ENCODE measurements at places on chromosomes 5 and 9.

GRCh38 chr9:85871008-85871407 lies 69.9 kb upstream of the NAA35 start:
- no peak for DNase-seq

- DNase-seq = no peak
Measured at GRCh38 chr5:9264301-9264700, 281.6 kb downstream of the SEMA5A start.

GRCh38 chr5:174790906-174791305 lies 66.5 kb downstream of the MSX2 start:
- DNase-seq = no peak

DNA sequence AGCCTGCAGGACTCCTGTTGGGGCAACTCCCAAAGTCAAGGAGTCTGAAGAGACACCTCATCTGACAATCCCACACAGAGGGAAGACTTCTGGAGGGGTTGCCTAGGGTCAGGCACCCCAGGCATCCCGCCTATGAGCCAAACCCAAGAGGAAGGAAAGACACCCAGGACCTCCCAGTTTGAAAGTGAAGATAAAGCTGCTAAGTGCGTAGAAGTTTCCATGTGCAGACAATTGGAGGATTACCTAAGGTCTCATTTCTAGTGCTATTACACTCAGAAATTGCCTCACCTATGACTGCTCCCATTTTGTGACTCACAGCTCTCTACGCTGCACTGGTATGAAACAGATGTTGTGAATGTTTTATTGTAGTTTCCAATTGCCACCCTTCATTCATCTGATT lies 322.9 kb downstream of the SLIT3 start:
- DNase-seq = peak; percentile 65

GRCh38 chr9:121284733-121285451 lies 16.9 kb downstream of the GSN start:
- no peak for DNase-seq

DNA sequence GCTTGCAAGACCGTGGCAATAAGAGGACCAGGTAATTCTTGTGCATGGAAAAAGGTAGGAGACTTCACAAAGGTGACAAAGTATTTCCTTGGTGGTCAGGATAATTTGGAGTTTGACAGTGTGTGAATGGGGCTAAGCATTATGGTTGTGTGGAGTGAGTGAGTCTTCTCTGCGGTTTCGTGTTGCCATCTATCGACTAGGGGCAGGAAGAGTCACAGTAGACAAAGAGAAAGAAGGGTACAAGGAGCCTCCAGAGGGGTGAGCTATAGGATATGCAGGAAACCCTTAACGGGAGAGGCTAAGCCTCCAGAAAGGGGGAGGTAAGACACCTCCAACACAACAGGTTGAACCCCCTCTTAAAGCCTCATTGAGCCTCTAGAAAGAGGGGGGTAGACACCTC lies 64.0 kb upstream of the RANBP6 start:
- no peak for DNase-seq

GRCh38 chr9:13587571-13587970 lies 308.1 kb upstream of the MPDZ start:
- DNase-seq = no peak

- no peak for DNase-seq
Measured at GRCh38 chr5:37891832-37892231, 52.0 kb upstream of the GDNF start.

DNA sequence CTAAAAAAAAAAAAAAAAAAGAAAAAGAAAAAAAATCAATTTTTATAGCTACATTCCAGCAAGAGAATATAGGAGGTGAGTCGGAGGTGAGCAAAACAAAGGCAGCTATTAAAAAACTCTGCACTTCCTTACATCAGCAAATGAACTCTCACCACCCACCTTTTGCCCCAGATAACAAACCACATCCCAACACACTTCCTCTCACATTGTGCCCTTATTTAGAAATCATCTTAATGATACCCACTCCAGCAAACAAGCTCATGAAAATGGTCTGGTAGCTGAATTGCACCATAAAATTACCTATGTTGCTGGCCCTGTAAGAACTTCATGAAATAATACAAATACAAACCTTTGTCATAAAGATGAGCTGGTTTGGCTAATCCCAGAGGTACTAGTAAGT lies 82.9 kb downstream of the CEMIP2 start:
- DNase-seq = no peak

GRCh38 chr9:32574858-32575257 lies 1.9 kb upstream of the NDUFB6 start:
- no peak for DNase-seq

DNA sequence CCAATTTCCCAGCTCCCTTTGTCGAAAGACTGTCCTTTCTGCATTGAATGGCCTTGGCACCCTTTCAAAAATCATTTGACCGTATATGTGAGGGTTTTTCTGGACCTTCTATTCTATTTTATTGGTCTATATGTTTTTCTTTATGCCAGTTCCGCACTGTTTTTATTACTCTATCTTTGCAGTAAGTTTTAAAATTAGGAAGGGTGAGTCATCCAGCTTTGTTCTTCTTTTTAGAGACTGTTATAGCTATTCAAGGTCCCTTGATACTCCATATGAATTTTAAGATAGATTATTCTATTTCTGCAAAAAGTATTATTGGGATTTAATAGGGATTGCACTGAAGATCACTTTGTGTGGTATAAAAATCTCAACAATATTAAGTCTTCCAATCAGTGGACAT lies 44.2 kb upstream of the STARD4 start:
- DNase-seq = no peak

DNA sequence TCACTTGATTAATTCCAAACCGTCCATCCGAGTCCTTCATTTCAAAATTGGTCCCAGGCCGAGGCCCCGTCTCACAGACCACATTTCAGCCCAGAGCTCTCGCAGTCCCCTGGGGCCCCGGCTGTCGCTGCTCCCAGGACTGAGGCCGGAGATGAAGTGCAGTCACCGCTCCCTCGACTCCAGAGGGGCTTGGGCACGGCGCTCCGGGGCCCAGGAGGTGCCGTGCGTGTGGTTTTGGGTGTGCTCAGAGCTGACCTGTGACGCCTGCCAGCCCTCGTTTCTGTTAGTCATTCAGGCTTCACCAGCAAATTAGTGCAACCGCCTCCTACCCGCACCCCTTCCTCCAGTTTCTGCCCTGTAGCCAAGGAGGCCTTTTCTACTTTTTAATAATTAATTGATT lies 48.7 kb upstream of the PHYKPL start:
- DNase-seq = no peak

DNA sequence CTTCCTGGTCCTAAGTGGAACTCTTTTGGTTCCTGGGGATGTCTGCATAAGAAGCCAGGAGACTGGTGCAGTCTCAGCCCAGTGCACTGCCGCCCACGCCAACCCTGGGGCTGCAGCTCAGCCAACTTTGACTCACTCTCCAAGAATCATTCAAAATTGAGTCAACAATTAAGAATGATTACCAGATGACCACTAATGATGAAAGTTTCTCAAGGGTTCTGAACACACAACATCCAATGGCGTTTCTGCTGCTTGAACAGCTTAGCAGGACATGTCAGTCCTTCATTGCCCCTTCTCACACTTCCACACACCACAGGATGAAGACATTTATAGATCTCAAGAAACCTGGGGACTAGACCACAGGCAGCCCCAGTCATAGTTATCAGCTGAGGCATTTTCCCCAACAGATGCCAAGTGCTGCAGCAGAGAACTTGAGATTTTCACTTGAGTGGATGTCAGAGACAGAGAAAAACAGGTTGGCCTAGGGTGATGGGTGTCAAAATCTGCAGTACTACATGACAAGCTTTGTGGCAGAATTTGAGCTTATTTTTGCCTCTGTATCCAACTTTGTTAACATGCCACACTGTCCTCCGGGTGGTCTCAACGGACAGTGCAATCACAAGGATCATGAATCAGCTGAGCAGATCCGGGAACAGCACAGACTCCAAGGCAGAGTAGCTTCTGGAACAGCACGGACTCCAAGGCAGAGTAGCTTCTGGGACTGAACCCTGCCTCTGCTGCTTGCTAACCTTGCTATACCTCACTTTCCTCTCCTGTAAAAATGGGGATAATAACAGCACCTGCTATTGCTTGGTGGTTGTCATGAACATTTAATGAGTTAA lies 356.1 kb downstream of the SPOCK1 start:
- no peak for DNase-seq

GRCh38 chr5:144944936-144945335 lies 774.3 kb downstream of the KCTD16 start:
- DNase-seq = no peak

DNA sequence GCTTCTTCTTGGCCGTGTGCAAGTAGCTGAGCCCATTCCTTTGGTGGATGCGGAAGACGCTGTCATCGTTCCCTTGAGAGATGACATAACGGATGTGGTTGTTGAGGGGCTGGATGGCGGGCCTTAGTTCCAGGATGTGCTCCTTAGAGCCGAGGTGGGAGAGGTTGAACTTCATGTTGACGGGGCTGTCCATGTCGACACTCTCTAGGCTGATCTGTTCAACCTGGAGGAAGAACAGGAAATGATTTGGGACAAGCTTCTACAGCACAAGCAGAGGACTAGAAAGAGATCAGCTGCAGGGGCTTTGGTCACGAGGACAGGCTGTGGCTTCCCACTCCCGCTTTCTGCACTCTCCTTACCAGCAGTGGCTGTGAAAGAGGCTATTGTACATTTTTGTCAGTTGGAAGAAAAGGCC lies 176.0 kb downstream of the SLC12A2 start:
- no peak for DNase-seq

GRCh38 chr5:102536323-102536928 lies 37.6 kb upstream of the SLCO6A1 start:
- peak; percentile 11 for DNase-seq

GRCh38 chr5:94031631-94032030 lies 290.2 kb upstream of the POU5F2 start:
- DNase-seq = no peak

GRCh38 chr9:22863736-22864135 lies 417.1 kb downstream of the DMRTA1 start:
- no peak for DNase-seq

- peak; percentile 64 for DNase-seq
Measured at GRCh38 chr9:35611230-35611797, 6.3 kb downstream of the TESK1 start.

- no peak for DNase-seq
Measured at GRCh38 chr5:3694819-3695218, 99.2 kb downstream of the IRX1 start.

- DNase-seq = peak; percentile 18
Measured at GRCh38 chr9:87883990-87884389, 1.3 kb downstream of the SPATA31E1 start.

DNA sequence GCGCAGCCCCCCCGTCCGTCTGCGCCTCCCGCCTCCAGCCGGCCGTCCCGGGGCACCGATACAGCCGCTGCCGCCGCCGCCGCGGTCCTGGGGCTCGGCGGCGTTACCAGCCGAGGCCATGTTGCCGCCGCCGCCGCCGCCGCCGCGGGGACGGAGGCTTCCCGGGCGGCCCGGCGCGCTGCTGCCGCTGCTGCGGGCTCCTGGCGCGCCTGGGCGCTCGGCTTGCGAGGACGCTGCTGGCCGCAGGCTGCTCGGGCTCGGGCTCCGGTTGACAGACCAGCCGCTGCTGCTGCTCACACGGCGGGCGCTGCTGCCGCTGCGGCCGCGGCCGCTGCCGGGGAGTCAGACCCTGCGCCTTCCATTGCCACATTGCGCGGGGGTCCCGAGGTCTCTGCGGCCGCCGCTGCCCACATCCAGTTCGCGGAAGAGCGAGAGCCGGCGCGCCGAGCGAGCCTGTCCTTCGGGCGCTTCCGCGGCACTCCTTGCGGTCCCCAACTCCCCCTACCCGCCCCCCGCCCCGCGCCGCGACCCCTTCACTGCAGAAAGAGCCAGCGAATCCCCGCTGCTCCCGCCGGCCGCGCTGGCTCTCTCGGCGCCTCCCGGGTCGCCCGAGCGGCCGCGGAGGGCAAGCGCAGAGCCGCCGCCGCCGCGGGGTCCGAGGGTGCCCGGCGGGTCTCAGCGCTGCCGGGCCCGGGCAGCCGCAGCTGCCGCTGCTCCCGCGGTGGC lies 8.4 kb downstream of the PTCH1 start:
- DNase-seq = peak; percentile 25

- no peak for DNase-seq
Measured at GRCh38 chr5:135979510-135979909, 24.7 kb upstream of the LECT2 start.

DNA sequence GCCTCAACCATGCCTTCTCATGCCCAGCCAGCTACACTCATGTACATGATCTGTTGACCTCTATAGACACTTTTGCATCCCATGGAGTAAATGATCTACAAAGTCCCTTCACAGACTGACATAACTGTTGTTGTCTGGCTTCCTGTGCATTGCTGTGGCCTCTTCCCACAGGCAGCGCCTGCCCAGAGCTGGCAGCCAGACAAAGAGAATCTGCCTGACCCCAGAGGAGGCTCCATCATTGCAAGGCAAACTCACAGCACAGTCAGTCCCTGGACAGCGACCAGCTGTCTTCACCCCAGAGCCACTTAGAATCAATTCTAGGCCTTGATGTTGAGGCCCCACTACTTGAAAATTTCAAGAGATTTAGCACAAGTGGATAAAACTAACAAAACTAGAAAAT lies 65.5 kb downstream of the INSYN2B start:
- DNase-seq = no peak

- no peak for DNase-seq
Measured at GRCh38 chr5:10576121-10576789, 12.4 kb downstream of the ANKRD33B start.

DNA sequence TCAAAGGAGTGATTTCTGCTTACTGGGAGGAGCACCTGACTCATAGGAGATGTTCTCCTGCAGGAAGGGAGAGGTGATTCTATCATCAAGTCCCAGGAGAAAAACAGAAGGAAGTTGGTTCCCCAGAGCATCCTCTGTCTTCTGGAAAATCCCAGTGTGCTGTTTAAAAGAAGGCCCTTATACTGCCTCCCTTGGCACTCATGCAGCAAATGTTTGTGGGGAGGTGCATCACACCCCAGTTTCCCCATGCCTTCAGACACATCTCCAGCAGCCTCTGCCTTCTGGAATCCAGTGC lies 63.1 kb downstream of the PPARGC1B start:
- DNase-seq = no peak

DNA sequence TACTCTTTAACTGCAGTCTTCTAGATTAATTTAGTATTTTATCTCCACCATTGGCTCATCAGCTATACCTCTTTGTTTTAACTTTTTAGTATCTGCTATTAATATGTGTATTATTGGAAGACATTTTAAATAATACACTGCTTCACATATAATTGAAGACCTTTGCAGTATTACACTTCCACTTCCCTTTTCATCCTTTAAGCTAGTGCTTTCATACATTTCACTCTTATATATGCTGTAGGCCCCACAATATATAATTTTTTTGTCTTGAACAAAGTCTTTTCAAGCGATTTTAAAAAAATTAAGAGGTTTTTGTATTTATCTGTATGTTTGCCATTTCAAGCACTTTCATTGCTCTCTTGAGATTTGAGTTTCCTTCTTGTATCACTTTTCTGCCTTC lies 8.6 kb upstream of the LPCAT1 start:
- no peak for DNase-seq

GRCh38 chr5:147481376-147481775 lies 28.5 kb downstream of the DPYSL3 start:
- no peak for DNase-seq

DNA sequence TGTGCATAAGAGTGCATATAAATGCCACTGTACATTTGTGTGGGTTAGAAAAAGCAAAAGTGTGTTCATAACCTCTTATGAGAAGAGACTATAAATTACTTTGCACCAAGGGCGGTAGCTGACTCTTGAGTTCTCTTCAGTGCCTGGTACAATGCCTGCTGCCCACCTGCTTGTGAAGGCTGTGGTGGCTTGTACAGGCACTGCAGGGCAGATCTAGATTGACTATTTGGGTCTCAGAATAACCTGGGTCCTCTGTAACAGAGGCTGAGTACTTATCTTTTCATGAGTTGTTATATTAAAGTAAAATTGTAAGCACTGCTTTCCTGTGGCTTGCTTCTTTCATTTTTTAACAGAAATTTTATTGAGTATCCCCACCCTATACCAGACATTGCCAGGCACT lies 22.8 kb downstream of the LMNB1 start:
- DNase-seq = no peak

GRCh38 chr5:151072630-151073025 lies 8.2 kb downstream of the TNIP1 start:
- peak; percentile 75 for DNase-seq

Measured in A549 (cell line).